ENCODE measurements at places on chromosomes 4 and X.

DNA sequence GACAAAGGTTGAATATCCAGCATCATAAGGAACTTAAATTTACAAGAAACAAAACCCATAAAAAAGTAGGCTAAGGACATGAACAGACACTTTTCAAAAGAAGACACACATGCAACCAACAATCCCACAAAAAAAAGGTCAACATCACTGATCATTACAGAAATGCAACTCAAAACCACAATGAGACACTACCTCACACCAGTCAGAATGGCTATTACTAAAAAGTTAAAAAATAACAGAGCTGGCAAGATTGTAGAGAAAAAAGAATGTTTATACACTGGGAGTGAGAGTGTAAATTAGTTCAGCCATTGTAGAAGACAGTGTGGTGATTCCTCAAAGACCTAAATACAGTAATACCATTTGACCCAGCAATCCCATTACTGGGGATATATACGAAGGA, 474.7 kb downstream of the TRIML1 start:
- no peak for DNase-seq

DNA sequence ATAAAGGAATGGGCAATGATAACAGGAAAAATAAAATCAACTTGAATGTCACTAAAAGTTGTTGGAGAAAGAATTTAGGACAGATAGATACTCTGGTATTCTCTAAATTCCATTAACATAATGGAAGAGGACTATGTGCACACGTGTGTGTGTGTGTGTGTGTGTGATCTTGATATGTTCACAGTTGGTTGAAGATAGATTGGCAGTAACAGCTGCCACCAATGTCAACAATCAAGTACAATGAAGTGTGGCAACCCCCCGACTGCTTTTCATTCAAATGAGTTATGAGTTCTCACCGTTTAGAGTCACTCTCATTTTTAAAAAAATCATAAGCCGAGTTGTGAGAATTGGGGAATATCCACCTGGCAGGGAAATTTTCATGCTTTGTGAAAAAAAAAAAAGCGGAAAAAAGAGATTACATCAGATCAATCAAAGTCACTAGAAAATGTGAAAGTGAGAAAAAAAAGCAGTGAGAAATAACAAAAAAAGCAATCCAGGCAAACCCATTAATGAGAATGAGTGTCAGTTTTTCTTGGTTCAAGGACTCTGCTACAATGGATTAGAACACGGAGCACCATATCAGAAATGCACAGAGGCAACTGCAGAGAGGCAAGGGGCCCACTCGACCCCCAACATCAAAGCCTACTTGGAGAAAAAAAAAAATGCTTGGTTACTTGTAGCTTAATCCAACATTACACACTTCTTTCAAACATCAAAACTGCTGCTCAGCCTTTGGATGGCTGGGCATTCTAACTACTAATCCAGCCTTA, 414.9 kb upstream of the PITX2 start:
- peak; percentile 68 for DNase-seq

- peak; percentile 22 for DNase-seq
Observed at GRCh38 chr4:187258651-187259401, 535.2 kb upstream of the FAT1 start.

DNA sequence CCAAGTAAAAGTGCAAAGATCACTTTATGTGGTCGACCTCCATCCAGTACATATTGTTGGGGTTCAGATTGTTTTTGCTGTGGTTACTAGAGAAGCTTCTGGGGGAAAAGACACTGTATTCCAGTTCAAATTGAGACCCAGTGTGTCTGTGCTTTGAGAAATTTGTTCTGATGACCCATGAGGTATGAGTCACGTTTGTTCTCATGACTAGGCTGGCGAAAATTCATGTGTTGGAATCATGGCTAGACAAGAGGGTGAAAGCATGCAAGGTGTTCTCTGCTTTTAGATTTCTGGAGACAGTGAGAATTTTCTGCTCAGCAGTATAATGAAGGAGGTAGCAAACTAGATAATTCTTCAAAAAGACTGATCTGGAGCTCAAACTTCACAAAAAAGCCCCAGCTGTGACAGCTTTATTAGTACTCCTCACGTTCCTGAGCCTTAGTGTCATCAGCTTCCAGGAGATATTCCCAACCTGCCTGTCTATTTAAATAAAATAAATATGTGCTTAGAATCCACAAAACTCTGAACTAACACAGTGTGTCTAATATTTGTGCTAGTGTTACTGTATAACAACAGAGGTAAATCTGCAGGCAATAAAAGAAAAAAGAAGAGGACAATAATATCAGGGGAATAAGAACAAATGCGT, 24.4 kb upstream of the FAM47B start:
- DNase-seq = no peak

DNA sequence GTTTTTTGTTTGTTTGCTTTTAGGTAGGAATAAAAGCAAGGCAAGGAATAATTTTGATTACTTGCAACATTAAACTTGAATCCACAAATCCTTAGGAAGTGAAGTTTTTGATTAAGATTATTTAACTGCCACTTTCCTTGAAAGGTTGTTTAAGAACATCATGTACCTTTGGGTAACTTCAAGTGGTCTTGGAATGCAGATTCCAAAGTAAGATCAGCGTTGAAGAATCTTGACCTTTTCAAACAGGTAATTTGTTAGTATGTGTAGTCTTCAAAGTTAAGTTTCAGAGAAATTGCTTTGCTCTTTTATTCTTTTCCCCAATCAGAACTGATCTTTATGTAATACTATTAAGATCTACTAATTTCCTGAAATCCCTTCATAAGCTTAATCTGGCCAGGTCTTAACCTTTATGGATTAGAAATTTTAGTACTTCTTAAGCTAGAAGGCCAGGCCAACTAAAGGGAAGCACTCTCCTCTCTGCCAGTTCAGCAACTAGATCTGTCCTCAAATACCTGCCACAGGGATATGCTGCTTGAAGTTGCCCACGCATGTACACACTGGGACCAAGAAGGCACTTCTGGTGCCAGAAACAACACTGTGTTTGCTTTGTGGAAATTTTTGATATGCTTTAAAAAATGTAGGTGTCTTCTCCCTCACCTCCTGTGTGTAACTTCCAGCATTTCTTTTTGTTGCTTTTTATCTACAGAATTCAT, 7.4 kb downstream of the NPNT start:
- no peak for DNase-seq

- DNase-seq = no peak
Observed at GRCh38 chr4:75683482-75684155, 10.4 kb upstream of the G3BP2 start.

GRCh38 chr4:112128452-112128851, 16.8 kb upstream of the FAM241A start:
- no peak for DNase-seq

DNA sequence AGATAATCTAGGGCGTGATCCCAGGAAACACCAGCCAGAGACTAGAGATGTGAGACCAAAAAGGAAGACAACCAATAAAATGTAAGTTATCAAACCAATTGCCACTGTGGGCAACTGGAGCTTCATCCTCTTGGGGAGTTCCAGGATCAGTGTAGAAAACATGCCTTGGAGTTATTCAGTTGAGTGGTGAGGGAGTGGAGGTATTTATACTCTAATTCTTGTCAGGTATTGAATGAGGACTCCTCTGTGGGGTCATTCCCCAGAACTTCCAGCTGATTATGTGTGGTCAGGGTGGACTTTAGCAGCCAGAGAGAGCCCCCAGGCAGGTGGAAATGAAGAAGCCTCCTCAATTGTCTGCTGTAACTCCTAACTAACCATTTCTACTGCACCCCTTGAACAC, 144.0 kb upstream of the PRPS2 start:
- DNase-seq = no peak

DNA sequence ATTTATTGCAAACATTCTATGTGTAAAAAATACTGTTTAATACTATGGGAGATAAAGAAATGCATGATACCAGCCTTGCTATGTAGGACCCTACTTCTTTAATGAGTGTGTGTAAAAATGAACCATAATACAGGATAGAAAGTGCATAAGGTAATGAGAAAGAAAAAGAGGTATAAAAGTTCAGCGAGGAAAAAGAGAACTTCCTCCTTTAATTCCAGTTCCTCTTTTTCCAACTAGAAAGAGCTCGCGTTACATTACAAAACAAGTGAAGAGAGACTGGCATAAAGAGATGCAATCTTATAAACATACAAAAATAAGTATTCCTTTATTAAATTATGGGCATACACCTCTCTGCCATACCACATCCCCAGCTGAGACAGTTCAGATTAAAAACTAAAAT, 77.4 kb downstream of the ANKRD17 start:
- DNase-seq = no peak

DNA sequence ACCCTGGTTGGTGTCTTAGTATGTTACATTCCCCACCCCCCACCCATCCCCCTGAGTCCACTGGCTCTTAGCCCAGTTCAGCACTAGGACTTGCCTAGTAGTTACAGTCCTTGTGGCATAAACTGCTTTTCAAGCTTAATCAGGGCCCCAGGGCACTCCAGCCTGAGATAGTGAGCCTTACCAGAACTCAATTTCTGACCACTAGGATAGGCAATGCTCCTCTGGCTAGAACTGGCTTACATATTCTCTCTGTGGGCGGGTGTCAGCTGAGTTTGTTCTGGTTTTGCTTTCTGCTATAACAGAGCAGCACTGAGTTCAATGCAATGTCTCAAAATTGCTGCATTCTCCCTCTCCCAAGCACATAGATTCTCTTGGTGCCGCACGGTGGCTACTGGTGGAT, 391.4 kb upstream of the DIPK2B start:
- no peak for DNase-seq
